OCI-LY7 (cell line): ENCODE measurements at places on chromosomes 1 and 21.

GRCh38 chr21:38661889-38662568, 143.7 kb upstream of the ETS2 start:
- DNase-seq, result no peak

- DNase-seq, result peak; percentile 67
These were observed 511 bp upstream of the INPP5B start for GRCh38 chr1:37947364-37947763.

GRCh38 chr1:170672316-170672715, 8.4 kb downstream of the PRRX1 start:
- no peak for DNase-seq

GRCh38 chr1:10662824-10663677, 133.4 kb downstream of the CASZ1 start:
- no peak for DNase-seq

DNA sequence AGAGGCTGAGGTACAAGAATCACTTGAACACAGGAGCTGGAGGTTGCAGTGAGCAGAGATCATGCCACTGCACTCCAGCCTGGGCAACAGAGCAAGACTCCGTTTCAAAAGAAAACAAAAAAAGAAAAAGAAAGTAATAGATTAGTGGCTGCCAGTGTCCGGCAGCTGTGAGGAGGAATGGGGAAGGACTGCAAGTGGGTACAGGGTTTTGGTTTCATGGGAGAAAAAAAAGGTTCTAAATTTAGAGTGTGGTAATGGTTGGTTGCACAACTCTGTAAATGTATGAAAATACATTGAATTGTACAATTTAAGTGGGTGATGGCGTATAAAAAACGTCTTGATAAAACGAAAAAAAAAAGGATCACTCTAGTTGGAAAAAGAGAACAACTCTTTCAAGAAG, 6.7 kb downstream of the TAF1A start:
- DNase-seq, result peak; percentile 8
